ENCODE measurements at places on chromosomes 13 and 19.

DNA sequence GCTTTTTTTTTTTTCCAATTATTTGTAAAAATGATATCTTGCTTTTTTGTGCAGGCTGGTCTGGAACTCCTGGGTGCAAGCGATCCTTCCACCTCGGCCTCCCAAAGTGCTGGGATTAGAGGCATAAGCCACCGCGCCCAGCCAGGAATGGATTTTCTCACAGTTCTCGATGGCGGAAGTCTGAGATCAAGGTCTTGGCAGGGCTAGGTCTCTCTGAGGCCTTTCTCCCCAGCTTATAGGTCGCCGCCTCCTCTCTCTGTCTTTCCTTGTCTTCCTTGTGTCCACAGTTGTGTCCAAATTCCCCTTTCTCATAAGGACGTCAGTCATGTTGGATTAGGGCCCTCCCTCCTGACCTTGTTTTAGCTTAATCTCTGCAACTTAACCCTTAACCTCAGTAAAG, 200.5 kb downstream of the UQCRFS1 start:
- H3K4me1 ChIP-seq: no peaks in the 10 kb centered on the region
- H3K4me3 ChIP-seq: no peak overlapping the region
- no peak overlapping the region for H3K27ac ChIP-seq
- no peaks in the 10 kb centered on the region for H3K36me3 ChIP-seq
- no peak for DNase-seq

DNA sequence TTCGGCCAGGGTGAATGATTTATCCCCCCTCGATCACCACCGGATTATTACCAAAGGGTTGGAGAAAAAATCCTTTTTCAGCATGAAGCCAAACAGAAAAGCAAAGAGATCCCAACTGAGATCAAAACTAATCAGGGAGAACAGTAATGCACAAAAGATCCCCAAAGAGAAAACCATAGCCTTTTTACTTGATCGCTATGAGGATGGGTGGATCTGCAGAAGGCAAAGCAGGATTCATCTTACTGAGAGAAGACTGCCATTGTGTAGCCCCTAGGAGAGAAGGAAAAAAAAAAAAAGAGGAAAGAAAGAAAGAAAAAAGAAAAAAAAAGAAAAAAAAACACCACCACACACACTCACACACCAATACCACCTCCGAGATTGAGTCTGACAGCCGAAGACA, at the start of gene FGF14:
FGF14 (minus strand) TSS at position 283 of the 400 bp plus-strand sequence.
- H3K27ac ChIP-seq: no peak within 1 kb of the TSS
- peaks cover 72% of the 10 kb centered on the region for H3K27me3 ChIP-seq
- no peak within 1 kb of the TSS for H3K4me3 ChIP-seq
- DNase-seq: no peak
- peaks cover 8% of the 10 kb centered on the region for H3K4me1 ChIP-seq

DNA sequence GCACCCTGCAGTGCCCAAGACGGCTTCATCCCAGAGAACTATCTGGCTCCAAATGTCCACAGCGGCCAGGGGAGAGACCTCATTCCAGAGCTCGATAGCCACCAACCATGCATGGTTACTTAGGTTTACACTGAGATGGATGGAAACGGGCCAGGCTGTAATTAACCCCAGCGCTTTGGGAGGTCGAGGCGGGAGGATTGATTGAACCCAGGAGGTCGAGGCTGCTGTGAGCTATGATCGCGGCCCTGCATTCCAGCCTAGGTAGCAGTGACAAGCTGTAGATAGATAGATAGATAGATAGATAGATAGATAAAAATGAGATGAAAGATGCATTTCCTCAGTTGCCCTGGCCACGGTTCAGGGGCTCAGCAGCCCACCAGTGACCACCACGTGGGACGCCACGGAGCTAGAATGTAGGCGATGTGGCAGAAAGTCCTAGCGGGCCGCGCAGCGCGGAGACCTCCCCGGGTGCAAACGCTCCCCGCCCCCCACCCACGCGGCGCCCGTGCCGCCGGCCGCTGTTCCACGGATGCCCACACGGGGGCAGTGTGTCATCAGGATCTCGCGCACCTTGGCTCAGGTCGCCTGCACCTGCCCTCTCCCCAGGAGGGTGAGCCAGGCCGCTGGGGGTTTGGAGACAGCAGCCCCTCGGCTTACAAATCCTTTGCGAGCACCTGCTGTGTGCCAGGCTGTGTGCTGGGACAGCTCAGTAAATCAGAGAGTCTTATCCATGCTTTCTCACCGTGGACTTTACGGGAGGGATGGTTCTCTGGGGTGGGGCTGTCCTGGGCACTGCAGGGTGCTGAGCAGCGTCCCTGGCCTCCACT, 13.5 kb upstream of the TLE5 start:
- H3K4me3 ChIP-seq: no peak overlapping the region
- H3K27me3 ChIP-seq: no peaks in the 10 kb centered on the region
- H3K4me1 ChIP-seq: no peaks in the 10 kb centered on the region
- no peak overlapping the region for H3K27ac ChIP-seq

DNA sequence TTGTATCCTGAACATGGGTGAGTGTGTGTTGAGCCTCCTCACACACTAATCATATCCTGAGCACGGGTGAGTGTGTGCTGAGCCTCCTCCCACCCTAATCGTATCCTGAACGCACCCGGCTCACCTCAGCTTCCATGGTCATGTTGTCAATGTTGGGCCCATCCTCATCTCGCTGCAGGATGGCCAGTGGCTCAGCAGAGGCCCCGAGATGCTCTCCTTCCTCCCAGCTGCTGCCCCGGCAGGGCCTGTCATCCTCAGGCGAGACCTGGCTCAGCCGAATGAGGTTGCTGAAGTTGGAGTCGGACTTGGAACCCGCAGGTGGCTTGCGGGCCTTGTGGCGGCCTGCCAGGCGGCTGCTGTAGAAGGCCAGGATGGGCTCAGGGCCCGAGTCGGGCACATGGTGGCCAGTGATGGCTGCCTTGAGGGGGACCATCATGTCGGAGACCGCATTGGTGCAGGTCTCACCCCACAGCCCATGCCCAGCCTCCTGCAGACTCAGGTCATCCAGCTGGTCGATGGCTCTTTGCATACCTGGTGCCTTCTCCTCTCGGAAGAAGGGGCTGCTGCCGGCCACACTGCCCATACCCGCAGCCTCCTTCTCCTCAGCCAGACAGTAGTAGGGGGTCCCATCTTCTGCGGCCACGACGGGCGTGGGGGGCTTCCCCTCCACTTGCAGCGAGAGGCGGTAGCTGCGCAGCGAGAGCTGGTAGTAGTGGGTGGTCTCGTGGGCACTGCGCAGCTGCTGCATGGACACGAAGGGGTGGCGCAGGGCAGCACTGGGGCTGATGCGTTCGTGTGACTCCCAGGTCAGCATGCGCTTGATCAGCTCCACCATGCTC, 9.6 kb downstream of the HIPK4 start:
- no peaks in the 10 kb centered on the region for H3K36me3 ChIP-seq
- H3K27me3 ChIP-seq: no peaks in the 10 kb centered on the region
- no peak overlapping the region for H3K4me3 ChIP-seq

Data from hepatocyte (in vitro differentiated cells).